Stimulated activated CD4-positive, alpha-beta T cell treated with anti-CD3 and anti-CD28 coated beads, Interleukin-15, amount 100 ng/mL, for 1 hour (primary cell): ENCODE measurements at places on chromosomes 5 and 9.

- no peak for DNase-seq
These were observed 108.7 kb upstream of the SHB start for GRCh38 chr9:38177680-38178079.

GRCh38 chr9:35738186-35738585 lies 5.7 kb downstream of the CREB3 start:
- DNase-seq: no peak

- no peak for DNase-seq
These were observed 9.5 kb upstream of the UGCG start for GRCh38 chr9:111886983-111887718.

DNA sequence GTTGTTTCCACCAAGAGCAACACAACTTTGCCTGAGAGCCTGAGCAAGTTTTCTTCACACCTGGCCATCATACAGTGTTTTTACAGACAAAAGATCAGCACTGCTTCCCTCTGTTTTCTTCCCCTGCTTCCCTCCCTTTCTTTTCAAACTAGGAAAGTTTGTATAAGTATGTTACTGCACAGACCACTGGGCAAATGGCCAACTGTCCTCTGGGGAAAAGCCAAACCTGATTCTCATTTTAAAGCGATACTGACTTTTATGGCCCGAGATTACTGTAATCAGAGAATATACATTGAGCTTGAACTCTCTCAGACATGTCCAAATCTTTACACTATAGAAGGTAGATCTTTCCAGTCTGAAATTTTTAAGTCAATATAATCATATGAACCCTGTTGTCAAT lies 415.0 kb downstream of the NFIB start:
- DNase-seq: no peak

GRCh38 chr5:170216257-170216864 lies 16.4 kb upstream of the C5orf58 start:
- DNase-seq: no peak

DNA sequence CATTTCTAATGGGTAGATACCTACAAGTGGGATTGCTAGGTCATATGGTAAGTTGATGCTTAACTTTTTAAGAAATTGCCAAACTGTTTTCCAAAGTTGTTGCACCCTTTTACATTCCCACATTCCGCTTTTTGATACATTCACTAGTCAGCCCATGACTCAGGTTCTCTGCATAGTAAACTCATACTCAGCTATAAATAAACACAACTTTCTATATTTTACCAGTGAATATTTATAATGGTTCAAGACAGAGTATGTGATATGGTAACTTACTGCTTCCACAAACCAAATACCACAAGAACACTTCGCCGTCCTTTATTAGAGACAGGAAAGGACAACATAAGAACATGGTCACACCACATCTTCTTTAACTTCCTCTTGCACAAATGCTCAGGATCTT lies 54.0 kb downstream of the PLPP1 start:
- no peak for DNase-seq

GRCh38 chr9:92030367-92030766 lies 80.3 kb upstream of the ROR2 start:
- DNase-seq: no peak

DNA sequence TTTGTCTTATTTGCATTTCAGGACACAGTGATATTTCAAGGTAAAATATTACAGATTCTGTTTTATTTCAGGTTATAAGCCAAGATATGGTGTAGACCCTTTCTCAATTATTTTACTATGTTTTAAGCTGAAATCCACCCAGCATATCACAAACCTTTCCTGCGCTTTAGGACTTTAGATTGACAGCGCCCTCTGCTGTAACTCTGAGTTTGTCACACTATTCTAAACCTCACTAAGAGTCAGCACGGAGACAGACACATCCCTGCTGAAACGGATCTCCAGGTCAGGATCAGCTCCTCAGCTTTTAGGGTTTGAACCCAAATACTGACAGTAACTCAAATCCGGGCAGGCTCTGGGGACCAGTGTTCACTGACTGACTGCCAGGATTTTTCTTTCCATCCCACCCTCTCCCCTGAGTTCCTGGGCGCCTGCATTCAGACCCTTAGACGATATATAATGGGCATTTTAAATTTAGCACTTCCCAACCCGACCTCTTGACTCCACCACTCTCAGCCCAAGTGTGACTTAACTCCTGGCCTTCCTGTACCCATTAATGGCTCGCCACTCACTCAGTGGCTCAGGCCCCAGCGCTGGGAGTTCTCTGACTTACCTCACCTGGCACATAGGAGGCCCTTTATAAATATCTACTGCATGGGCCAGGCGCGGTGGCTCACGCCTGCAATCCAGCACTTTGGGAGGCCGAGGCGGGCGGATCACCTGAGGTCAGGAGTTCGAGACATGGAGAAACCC lies 33.5 kb downstream of the TLX3 start:
- DNase-seq: no peak

DNA sequence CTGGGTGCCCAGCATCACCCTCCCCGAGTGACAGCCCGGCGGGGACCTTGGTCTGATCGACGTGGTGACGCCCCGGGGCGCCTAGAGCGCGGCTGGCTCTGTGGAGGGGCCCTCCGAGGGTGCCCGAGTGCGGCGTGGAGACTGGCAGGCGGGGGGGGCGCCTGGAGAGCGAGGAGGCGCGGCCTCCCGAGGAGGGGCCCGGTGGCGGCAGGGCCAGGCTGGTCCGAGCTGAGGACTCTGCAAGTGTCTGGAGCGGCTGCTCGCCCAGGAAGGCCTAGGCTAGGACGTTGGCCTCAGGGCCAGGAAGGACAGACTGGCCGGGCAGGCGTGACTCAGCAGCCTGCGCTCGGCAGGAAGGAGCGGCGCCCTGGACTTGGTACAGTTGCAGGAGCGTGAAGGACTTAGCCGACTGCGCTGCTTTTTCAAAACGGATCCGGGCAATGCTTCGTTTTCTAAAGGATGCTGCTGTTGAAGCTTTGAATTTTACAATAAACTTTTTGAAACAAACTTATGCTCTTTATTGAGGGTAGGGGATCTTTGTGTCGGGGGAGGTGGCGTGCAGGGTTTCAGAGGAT lies 1.3 kb downstream of the GADD45G start:
- DNase-seq: no peak

DNA sequence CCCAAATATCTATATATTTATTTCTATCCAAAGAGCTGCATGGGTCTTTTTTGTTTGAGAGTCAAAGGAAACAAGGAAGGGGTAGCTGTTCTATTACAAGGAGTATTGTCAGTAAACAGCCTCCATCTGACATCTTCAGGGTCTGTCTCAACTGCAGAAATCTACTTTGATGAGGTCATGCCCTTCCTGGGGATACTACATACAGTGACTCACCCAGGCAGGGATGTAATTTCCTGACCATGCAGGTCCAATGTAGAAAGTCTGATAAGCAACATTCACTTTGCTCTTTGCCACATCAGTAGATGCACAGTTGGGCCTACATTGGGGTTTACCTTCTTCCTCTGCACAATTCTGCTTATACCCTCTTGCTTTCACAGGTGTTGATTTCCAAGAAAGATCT lies 165.5 kb downstream of the TLR4 start:
- DNase-seq: no peak

GRCh38 chr9:105912157-105912862 lies 218.0 kb downstream of the TMEM38B start:
- no peak for DNase-seq

- no peak for DNase-seq
These were observed 32.1 kb downstream of the NIPBL start for GRCh38 chr5:36908544-36909260.

DNA sequence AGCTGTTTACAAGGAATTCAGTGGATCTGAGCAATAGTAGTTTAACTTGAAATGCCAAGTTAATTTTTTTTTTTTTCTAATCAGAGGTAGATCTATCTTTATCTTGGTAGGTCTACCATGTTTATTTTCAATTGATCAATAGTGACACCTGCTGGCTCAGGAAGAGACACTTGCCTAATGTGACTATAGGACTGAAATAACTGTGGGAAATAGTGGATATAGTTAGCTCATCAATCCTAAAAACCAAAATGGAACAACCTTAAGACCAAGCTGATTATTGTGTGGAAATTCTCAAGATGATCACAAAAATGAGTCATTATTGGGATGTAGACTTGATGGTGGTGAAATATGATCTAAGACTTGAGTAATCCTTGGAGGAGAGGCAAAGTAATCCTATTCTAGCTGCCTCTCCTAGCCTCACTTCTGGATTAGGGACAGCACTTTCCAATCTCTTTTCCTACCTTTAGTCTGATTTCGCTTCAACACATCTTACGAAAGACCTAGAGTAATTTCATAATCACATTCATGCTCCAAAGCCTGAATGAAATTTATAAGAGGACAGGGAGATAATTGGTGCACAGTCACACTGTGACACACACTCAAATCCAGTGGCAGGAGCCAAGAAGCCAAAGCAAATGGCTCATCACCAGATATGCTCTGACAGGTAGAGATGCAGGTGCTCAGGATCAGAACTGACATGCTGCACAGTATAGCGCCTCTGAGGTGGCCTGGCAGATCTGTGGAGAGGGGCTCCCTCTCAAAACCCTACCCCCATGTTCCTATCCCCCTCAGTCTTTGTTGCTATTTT lies 156.3 kb downstream of the HMHB1 start:
- no peak for DNase-seq

DNA sequence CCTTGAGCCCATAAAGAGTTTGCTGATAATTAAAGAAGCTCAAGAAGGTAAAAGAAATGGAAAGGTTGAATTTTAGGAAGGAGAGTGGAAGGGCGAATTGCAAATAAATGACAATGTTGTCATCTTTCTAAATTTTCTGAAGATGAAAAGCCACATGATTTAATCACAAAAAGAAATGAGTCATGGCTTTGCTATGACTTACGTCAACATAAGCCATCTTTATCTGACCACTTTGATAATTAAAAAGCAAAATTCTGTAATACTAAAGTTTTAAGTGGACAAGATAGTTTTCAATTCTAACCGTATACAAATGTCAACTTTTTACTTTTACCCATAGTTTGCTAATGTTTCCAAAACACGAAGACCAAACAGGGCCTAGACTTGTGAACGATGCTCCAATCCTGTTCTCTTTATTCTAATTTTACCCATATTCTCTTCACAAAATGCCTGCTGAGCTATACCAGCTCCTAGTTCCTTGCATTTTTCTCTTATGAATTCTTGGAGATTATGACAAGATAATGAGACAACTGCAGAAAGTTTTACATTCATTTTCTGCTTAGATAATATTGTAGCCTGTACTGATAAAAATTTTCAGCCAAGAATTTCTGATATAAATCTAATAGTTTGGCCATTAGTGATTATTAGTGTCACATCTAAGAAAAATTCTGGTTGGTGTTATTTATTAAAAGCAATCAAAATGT lies 21.8 kb upstream of the PRUNE2 start:
- no peak for DNase-seq

GRCh38 chr5:158626718-158627117 lies 473.0 kb downstream of the EBF1 start:
- DNase-seq: no peak

- no peak for DNase-seq
These were observed 30.7 kb upstream of the SPARC start for GRCh38 chr5:151717416-151717815.

- no peak for DNase-seq
These were observed 163.8 kb upstream of the PAPPA start for GRCh38 chr9:115989831-115990230.

DNA sequence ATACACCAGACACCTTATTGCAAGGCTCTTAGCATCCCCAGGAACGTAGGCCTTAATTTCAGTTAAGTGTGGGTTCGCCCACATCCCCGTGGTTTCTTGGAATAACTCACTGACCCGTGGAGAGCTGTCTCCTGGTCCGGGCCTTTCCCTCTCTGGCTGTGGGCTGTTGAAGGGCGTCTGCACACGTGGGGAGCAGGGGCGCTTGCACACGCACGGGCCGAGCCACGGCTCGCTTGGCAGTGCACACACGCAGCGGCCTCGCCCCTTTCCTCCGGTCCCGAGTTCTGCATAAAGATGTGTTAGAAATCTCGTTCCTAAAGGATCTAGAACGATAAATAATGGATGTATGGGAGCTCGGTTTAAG lies 141.9 kb downstream of the PBX3 start:
- DNase-seq: no peak

DNA sequence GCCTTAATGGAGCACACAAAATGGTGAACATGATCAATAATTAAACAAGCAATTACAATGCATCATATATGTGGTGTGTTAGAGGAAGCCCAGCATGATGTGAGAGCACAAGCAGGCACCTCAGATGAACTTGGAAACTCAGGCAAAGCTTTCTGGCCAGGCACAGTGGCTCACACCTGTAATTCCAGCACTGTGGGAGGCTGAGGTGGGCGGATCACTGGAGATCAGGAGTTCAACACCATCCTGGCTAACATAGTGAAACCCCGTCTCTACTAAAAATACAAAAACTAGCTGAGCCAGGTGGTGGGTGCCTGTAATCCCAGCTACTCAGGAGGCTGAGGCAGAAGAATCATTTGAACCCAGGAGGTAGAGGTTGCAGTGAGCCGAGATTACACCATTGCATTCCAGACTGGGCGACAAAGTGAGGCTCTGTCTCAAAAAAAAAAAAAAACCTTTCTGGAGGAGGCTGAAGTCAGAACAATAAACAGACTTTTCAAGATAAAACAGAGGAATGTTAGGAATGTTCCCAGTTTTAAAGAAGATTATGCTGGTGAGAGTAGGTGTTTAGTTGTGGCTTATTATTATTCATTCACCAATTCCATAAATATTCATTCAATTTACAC lies 159.4 kb downstream of the CEMIP2 start:
- DNase-seq: no peak

- no peak for DNase-seq
These were observed 130.3 kb downstream of the NSG2 start for GRCh38 chr5:174175716-174176268.

DNA sequence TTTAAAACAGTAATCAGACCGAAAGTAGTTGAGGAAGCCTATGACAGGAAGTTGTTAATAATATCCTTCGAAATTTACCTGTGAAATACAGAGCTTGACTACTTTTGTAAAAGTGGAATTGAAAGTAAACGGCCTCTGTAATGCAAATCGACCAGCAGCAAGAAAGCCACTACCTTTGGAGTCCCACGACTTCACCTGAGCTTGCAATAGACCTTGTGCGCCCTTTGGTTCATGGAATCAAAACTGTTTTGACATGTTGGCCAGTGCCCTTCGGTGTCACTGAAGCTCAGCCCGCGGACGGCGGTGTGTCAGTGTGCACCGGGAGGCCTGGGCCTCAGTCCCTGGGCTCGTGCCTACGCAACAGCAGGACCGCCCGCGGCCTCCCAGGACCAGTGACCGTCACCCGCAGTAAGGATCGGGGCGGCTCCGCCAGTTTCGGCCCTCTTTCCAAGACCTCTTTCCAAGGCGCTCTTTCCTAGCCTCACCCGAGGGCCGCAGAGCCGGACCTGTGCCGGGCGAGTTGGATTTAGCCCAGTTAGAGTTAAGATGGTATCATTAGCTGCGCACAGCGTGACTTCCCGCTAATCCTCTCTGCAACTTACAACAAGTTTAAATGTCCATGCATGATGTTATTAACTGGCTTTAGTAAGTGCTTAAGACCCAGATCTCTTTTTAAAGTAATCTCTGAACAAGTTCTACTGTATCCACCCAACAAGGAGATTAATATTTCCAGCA lies 223.3 kb downstream of the MEF2C start:
- DNase-seq: no peak

- no peak for DNase-seq
These were observed 38.5 kb downstream of the APBA1 start for GRCh38 chr9:69633716-69634115.

GRCh38 chr9:136112541-136112940 lies 6.1 kb downstream of the TMEM250 start:
- DNase-seq: no peak

- no peak for DNase-seq
These were observed 40.4 kb downstream of the COL5A1 start for GRCh38 chr9:134682026-134682425.
